SK-N-DZ (cell line): ENCODE measurements at places on chromosomes 6 and 20.

DNA sequence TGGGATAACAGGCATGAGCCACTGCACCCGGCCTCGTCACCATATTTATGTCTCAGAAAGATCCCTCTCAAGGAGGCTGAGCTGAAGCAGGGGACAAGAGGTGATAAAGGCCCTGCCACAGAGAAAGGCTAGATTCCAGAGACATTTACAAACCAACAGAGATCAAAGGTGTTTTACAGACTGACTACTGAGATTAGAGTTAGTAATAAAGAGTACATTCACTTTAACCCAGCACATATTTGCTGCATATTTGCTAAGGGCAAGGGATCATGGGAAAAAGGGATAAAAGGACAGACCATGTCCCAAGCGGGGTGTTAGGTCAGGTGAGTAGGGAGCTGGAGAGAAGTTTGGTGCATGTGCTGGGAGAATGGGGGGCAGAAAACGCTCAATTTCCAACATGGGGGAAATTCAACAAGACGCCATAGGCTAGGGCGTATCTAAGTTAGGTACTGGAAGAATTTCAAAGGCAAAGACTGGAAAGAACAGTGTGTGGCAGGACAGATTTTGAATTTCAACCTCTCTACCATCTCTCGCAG lies 43.8 kb upstream of the SEC63 start:
- no peak for DNase-seq

DNA sequence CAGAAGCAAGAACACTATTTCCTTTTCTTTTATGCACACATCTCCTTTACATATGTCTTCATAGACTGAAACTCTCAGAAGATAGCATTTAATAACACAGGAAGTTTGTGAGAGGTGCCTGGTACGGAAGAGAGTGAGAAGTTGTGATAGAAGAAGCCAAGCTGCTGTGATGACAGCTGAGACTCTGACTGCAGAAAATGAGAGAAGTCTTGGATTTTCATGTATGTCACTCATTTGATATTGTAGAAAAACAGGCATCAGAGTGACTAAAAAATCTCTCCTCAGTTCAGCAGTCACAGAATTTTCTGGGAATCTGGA lies 154.9 kb upstream of the BMP2 start:
- no peak for DNase-seq

DNA sequence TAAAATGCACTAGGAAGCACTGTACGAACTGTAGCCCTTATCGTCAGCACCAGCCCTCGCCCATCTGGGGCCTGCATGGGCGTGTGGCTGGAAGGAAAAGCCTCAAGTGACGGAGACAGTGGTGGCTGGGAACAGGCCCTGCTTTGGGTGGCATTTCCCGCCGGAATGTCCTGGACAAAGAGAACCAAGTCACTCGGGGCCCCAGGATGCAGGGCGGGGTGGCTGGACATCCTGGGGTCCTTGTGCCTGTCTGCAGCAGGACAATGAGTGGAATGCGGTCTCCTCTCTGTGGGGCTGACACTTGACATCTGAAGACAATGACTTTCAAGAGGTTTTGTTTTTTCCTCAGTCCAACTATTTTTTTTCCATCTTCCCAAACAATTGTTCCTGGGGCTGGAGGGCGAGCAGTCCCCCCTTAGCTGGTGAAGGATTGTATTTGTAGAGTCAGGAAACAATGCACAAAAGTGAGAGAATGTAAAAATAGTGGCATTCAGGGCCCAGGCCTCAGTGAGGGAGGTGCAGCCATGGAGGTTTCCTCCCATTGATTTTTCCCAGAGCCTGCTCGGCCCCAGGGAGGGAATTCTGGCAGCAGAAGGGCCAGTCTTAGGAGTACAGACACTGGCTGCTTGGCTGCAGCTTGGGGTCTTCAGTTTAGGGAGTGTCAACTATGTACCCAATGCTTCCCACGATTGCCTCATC lies 64.4 kb downstream of the PREX1 start:
- no peak for DNase-seq

GRCh38 chr6:113451049-113451448 lies 406.1 kb upstream of the MARCKS start:
- no peak for DNase-seq

DNA sequence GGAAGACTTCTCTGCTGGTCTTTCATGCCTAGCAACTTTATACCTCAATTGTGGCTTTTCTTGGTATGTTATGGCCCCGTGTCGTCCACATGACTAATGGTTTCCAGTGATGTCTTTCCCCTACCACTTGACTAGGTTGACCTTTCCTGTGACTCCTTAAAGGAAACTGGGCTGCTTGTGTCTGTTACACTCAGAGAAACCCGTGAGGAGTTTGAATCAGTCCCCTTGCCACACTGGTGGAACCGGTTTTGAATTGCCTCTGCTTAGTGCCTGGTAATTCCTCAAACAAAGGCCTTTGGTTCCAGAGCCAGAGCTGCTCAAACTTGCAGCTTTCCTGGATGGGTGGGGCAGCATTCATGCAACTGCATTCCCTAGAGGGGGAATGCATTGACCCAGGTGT lies 21.9 kb downstream of the ECT2L start:
- DNase-seq = no peak

- DNase-seq = no peak
Observed at GRCh38 chr20:34794006-34794585, 31.4 kb downstream of the NCOA6 start.

DNA sequence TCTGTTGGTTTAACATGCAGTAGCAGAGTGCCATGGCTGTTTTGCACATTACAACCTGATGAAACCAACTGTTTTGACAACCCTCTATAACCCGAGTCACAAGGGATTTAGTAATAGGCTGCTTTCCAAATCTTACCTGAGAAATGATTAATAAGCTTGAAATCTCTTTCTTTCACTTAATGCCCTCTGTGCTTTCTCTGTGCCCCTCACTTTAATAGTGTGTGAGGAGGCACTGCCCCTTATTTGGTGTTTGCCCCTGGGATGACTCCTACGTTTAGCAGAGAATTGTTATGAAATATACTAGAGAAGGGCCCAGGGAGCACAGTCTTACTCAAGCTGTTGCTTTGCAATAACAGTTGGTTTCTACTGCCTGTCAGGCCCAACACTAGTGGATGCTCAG lies 31.0 kb upstream of the PTCHD4 start:
- no peak for DNase-seq

DNA sequence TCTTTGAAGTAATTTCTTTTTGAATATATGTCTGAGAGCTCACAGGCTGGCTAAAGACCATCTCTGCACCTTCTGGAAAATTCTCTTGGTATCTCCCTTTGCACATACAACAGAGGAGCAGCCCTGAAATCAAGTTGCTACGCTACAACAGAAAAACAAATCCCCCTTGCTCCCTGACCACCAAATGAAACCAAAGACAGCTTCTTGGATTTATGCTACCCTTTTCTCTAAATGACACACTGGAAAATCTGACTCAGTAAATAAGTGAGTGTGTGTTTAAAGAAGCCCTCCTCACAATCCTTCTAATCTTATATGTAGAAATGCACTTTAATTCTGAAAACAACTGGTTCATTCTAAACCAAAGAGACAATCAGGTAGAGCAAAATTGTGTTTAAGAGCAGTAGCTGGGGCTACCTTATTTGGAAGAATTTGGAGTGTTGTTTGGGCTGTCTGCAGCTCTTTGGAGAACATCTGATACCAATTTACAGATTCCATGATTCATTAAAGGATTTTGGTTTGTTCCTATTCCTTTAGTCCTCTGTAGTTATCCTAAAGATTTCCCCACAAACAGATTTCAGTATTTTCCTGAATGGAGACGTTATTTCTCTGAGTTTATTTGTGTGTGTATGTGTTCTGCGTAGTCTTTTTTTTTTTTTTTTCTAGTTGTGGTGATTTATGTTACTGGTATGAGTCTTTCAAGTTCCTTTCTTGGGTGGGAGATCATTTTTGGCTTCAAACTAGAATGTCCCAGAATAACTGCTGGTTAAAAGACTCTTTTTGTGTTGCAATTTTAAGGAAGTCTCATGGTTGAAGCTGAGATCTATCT lies 36.4 kb upstream of the UTRN start:
- no peak for DNase-seq

- DNase-seq = no peak
Observed at GRCh38 chr20:54268941-54269340, 61.1 kb downstream of the PFDN4 start.
